ENCODE measurements at places on chromosomes 13 and 19.
A peak's percentile ranks its signal among the peaks of the same experiment; 100 is the strongest.

GRCh38 chr13:77207943-77208342, 119.0 kb downstream of the MYCBP2 start:
- H3K36me3 ChIP-seq = peaks cover 28% of the 10 kb centered on the region
- H3K4me3 ChIP-seq = no peak overlapping the region

- no peak for DNase-seq
- peaks cover 10% of the 10 kb centered on the region for H3K36me3 ChIP-seq
- H3K27ac ChIP-seq = no peak overlapping the region
- H3K4me1 ChIP-seq = peaks cover 8% of the 10 kb centered on the region
- H3K27me3 ChIP-seq = no peaks in the 10 kb centered on the region
- no peak overlapping the region for H3K4me3 ChIP-seq
Observed at GRCh38 chr19:56596676-56597075, 1.6 kb downstream of the ZNF71 start.

GRCh38 chr19:18591735-18592385, 3.3 kb downstream of the REX1BD start:
- no peak overlapping the region for H3K27ac ChIP-seq
- no peak overlapping the region for H3K4me3 ChIP-seq
- no peaks in the 10 kb centered on the region for H3K36me3 ChIP-seq
- no peak for DNase-seq
- H3K27me3 ChIP-seq = no peaks in the 10 kb centered on the region

DNA sequence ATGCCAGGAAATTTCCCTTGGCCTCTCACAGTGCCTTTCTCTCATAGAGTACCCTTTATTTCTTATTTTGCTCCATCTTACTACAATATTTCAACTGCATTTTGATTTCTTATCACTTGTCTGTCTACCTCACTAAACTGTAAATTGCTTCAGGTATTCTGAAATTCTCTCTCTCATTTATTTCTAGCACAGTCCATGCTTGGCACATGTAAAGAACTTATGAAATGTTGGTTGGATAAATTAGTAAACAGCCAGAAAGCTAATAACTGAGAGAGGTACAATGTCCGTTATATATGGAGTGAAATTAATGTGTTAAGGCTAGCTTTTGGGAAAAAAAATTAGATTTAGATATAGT, 138.3 kb upstream of the RFC3 start:
- H3K27ac ChIP-seq = peak overlapping the region; percentile 25
- H3K36me3 ChIP-seq = no peaks in the 10 kb centered on the region
- peak overlapping the region; percentile 5 for H3K4me3 ChIP-seq
- H3K4me1 ChIP-seq = peaks cover 7% of the 10 kb centered on the region
- H3K27me3 ChIP-seq = no peaks in the 10 kb centered on the region

DNA sequence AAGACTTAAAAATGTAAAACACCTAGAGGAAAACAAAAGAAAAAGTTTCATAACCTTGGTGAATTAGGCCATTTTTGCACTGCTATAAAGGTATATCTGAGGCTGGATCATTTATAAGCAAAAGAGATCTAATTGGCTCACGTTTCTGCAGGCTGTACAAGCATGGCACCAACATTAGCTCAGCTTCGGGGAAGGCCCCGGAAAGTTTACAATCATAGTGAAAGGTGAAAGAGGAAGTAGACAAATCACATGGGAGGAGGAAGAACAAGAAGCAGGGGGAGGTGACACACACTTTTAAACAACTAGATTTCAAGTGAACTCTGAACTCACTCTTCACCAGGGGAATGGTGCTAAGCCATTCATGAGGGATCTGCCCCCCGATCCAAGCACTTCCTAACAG, 1358.5 kb upstream of the PCDH9 start:
- no peak for DNase-seq
- H3K4me1 ChIP-seq = no peaks in the 10 kb centered on the region
- H3K4me3 ChIP-seq = no peak overlapping the region
- no peaks in the 10 kb centered on the region for H3K27me3 ChIP-seq
- no peaks in the 10 kb centered on the region for H3K36me3 ChIP-seq

DNA sequence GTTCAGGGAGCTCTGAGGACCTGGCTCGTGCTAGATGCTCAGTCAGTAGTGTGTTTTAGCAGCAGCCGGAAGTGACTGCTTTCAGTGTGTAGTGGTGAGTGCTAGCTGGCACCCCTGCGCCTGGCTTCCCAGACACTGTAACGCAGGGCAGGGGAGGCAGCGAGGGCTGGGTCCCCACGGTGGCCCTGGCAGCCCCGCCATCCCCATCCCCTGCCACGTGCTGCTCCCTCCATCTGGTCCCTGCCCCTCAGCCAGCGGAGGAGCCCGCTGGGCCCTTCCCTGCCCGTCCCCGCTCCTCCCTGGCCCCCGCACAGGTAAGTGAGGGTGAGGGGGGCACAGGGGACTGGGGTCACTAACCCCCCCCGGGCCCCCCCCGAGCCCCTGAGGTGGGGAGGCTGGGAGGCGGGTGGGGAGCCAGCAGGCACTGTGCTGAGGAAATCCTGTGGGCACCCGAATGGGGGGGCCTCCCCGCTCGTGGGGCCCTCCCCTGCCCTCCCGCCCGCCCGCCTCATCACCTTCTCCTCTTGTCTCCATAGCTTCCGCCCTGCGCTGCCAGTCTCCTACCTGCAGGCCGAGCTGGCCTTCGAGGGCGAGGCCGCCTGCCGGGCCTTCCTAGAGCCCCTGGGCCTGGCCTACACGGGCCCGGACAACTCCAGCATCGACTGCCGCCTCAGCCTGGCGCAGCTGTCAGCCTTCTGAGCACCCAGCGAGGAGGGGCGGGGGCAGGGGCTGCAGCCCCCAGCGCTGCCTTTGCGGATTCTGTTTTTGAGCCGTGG, 3.2 kb downstream of the LENG9 start:
- peaks cover 60% of the 10 kb centered on the region for H3K36me3 ChIP-seq
- H3K27ac ChIP-seq = no peak overlapping the region
- H3K4me1 ChIP-seq = peaks cover 25% of the 10 kb centered on the region
- no peak overlapping the region for H3K4me3 ChIP-seq
- no peak for DNase-seq
- H3K27me3 ChIP-seq = no peaks in the 10 kb centered on the region

GRCh38 chr19:39223703-39224279, 19.7 kb upstream of the SYCN start:
- no peaks in the 10 kb centered on the region for H3K4me1 ChIP-seq
- no peak for DNase-seq
- H3K36me3 ChIP-seq = no peaks in the 10 kb centered on the region
- H3K27ac ChIP-seq = no peak overlapping the region
- H3K27me3 ChIP-seq = peaks cover 8% of the 10 kb centered on the region
- H3K4me3 ChIP-seq = no peak overlapping the region

DNA sequence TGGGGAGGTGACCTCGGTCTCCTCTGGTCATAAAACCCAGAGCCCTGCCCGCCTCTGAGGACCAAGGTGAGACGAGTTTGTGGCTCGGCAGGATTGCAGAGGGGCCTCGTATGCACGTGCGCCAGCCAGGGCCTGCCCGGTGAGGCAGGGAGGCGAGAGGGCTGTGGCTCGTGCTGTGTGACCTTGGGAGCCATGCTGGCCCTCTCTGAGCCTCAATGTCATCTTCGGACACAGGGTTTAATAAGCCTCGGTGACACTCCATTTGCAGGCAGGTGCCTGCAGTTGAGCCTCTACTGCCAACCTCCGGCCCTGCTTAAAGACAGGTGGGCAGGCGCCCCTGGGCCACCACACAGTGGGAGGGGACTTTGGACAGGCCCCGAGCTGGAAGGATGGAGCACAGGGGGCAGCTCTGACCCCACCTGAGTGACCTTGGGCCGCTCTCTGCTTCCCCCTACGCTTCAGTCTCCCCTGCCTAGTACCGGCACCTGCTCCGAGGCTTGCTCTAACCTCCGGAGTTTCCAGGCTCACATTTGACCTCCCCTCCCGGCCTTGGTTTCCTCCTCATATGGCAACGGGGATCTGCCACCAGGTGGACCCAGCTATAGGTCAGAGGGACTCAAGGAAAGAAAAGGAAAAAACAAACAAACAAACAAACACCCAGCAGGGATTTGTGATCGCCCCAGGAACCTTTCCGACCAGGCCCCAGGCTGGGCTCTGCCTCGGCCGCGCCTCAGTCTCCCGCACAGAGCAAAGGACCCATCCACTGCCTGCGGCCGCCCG, 3.1 kb downstream of the ZBTB7A start:
- H3K27ac ChIP-seq = peak overlapping the region; percentile 81
- H3K36me3 ChIP-seq = no peaks in the 10 kb centered on the region
- DNase-seq = no peak
- no peaks in the 10 kb centered on the region for H3K27me3 ChIP-seq
- H3K4me3 ChIP-seq = peak overlapping the region; percentile 77

GRCh38 chr19:56111601-56112312, 9.3 kb downstream of the ZNF787 start:
- H3K4me3 ChIP-seq = no peak overlapping the region
- peaks cover 2% of the 10 kb centered on the region for H3K4me1 ChIP-seq
- no peaks in the 10 kb centered on the region for H3K27me3 ChIP-seq
- no peak overlapping the region for H3K27ac ChIP-seq
- DNase-seq = no peak

GRCh38 chr19:1837625-1838105, 10.6 kb downstream of the REXO1 start:
- peaks cover 19% of the 10 kb centered on the region for H3K36me3 ChIP-seq
- H3K27me3 ChIP-seq = no peaks in the 10 kb centered on the region
- peaks cover 10% of the 10 kb centered on the region for H3K4me1 ChIP-seq

Data from effector memory CD4-positive, alpha-beta T cell (primary cell).